ENCODE measurements at places on chromosomes 3 and 15.

DNA sequence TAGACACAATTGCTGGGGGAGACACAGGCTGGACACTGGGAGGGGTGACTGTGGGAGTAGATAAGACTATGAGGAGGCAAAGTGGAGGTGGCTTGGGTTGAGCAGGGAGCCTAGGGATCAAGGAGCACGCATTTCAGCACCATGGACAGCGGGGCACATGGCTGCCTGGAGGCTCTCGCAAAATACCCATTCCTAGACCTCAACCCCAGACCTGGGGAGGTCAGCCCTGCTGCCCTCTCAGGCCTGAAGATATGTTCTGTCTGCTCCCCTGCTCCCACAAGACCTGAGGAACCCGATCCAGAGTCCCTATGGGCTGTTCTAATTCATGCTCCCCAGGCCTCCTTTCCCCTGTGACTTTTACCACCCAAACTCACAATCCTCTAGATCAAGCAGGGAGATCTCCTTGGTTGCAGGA is 16.0 kb upstream of the CPEB1 start:
- peak; percentile 48 for DNase-seq

- DNase-seq: no peak
These were observed 413.3 kb downstream of the CNTN6 start for GRCh38 chr3:1506090-1506489.

GRCh38 chr3:122558605-122559004 is 5.5 kb downstream of the PARP9 start:
- DNase-seq: no peak

DNA sequence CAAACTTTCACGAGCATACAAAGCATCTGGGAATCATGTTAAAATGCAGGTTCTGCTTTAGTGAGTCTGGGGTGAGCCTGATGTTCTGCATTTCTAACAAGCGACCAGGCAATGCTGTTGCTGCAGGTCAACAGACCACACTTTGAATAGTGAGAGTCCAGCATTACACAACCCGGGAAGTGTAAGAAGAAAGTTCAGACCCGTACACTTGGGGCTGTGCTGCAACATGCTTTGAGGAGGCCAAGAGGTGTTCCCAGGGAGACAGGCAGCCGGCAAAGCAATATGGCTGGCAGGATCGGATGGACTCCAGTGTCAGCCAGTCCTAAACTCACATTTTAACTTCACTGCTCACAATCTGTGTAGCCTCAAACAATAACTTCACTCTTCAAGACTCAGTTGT is 134.2 kb downstream of the LIPC start:
- peak; percentile 9 for DNase-seq

- no peak for DNase-seq
These were observed 43.1 kb downstream of the LRRN1 start for GRCh38 chr3:3842356-3842755.

GRCh38 chr3:76131396-76132153 is 346.2 kb upstream of the ZNF717 start:
- no peak for DNase-seq

- no peak for DNase-seq
These were observed 246.0 kb downstream of the EPHA3 start for GRCh38 chr3:89353465-89353864.

- DNase-seq: no peak
These were observed 143.8 kb downstream of the GMNC start for GRCh38 chr3:190718671-190719070.

- DNase-seq: peak; percentile 17
These were observed 281.3 kb downstream of the CLSTN2 start for GRCh38 chr3:140216249-140216648.

DNA sequence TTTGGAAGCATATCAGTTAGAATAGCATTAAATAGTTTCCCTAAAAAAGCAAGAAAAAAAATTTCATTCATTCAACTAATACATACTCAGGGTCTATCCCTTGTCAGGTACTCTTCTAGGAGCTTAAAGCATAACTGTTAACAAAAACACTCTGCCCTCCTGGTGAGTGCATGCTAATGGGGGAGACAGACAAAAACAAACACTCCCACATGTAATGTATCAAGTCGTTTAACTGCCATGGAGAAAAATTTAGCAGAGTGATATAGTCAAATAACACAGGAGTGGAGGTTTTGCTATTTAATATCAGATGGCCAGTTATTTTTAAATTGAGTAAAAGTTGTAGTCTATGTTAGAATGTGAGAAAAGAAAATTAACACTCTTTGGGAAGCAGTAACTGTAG is 254.5 kb upstream of the RARB start:
- DNase-seq: no peak

- no peak for DNase-seq
These were observed 2.6 kb downstream of the STIMATE start for GRCh38 chr3:52894756-52895155.

DNA sequence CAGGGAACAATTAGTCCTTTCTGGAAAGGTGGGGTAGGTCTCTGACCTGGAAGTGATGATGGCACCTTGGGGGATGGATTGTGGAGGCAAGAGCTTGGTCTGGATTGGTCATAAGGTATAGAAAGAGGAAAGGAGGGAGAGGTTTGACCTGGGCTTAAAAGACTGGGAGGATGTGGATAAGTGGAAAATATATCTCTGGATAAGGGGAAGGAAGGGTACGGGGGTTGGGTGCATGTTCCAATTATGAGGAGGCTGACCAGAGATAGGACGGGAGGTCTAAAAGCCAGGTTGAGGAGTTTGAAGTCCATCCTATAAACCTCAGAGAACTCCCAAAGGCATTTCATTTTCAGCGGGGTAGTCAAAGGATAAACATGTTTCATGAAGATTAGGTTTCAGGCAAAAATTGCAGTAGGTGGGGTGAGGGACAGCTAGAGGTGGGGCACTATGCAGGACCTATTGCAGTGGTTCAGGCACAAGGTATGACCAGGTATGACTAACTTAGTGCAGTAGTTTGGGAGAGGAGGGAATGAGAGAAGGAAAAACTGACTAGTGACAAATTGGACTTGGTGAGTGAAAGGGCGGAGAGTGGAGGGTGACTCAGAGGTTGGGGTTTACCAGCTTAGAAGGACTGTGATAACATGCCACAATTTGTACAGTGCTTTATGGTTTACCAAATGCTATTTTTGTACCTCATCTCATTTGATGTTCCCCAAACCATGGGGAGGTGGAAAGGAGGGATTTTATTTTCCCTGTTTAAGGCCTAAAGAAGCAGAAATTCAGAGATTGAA is 10.7 kb downstream of the PDE8A start:
- DNase-seq: no peak

- no peak for DNase-seq
These were observed 112.5 kb downstream of the FOXB1 start for GRCh38 chr15:60116456-60117089.

- DNase-seq: no peak
These were observed 31.3 kb upstream of the FURIN start for GRCh38 chr15:90837094-90837493.

DNA sequence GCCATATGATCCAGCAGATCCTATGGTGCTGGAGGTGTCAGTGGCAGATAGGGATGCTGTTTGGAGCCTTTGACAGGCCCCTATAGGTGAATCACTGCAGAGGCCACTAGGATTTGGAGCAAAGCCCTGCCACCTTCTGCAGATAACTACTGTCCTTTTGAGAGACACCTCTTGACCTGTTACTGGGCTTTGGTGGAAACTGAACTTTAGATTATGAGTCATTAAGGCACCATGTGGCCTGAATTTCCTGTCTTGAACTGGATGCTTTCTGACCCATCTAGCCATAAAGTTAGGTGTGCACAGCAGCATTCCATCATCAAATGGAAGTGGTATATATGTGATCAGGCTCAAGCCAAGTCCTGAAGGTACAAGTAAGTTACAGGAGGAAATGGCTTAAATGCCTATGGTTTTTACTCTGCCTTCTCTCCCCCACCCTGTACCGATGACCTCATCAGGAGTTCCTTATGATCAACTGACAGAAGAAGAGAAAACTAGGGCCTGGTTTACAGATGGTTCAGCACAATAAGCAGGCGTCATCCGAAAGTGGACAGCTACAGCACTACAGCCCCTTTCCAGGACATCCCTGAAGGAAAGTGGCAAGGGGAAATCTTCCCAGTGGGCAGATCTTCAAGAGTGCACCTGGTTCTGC is 565.6 kb upstream of the AGTR1 start:
- no peak for DNase-seq

DNA sequence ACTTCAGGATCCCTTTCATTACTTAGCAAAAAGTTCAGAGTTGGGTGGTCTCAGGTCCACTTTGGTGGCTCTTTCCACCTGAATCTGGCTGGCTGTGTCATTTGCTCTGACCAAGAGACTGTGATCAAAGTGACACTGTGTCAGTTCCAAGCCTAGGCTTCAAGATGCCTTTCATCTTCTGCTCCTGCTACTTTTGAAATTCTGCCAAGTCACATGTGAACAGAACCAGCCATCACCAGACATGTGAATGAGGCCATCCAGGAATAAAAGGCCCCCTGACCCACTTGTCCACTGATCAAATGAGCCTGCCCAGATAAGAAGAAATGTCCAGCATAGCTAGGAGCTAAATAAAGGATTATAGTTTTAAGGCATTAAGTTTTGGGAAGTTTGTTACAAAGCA is 132.2 kb downstream of the OSBPL10 start:
- DNase-seq: no peak

- DNase-seq: no peak
These were observed 48.0 kb upstream of the MRPL3 start for GRCh38 chr3:131550562-131551465.

DNA sequence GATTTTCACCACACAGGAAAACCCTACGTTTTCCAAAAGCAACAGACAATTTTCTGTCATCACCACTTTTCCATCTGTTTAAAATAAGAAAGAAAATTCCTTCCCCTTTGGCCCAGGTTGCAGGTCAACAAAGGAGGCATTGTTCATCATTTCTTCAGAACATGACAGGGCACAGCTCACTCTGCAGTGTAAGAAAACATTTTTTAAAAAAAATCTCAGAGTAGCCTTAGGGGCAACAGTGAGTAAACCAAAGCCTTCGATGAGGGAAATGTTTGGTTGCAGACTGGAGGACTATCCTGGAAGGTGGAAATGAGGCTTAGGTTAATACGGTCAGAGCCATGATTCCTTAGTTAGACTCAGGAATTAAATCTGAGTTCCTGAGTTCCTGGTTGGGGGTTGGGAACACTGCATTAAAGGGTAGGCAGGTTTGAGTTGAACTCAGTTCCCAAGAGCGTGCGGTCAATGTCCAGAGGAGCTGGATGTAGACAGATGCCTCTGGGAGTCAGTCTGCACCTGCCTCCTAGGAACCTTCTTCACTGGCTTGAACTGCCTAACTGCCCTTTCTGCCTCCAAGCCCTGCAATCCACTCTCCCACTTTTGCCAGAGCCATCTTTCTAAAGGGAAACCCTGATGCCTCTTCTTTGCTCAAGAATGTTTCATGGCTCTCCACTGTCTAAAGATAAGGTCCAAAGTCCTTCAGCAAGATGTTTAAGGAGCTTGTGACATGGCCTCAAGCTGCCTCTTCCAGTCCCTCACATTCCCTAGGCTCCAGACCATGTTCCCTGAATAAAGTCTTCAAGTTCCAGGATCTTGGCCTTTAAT is 3.3 kb upstream of the HES1 start:
- DNase-seq: no peak

DNA sequence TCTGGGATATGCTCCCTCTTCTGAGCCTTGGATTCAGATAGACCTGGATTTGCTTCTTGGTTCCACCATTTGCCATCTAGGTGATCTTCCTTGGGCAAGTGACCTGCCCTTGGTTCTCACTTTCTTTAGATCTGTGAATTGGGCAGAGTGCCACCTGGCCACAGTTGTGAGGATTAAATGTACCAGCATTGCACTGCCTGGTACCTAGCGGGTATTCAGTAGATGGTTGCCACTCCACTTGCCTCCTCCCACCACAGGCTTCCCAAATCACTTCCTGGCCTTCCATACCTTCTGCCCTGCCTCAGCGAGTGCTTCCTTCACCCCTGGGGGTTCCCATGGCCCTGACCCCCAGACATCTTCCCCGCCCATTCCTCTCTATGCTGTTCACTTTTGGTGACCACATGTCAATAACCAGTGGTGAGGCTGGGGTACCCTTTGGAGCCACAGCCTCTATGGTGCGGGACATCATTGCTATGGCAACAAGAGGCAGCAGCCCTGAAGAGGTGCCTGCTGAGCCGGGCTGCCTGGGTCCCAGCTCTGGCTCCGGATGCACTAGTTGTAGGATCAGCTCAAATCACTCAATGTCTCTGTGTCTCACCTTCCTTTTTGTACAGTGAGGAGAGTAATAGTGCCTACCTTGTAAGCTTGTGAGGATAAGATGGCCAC is 40.5 kb downstream of the CMTM7 start:
- no peak for DNase-seq

GRCh38 chr3:111434941-111435622 is 106.9 kb upstream of the CD96 start:
- DNase-seq: no peak

DNA sequence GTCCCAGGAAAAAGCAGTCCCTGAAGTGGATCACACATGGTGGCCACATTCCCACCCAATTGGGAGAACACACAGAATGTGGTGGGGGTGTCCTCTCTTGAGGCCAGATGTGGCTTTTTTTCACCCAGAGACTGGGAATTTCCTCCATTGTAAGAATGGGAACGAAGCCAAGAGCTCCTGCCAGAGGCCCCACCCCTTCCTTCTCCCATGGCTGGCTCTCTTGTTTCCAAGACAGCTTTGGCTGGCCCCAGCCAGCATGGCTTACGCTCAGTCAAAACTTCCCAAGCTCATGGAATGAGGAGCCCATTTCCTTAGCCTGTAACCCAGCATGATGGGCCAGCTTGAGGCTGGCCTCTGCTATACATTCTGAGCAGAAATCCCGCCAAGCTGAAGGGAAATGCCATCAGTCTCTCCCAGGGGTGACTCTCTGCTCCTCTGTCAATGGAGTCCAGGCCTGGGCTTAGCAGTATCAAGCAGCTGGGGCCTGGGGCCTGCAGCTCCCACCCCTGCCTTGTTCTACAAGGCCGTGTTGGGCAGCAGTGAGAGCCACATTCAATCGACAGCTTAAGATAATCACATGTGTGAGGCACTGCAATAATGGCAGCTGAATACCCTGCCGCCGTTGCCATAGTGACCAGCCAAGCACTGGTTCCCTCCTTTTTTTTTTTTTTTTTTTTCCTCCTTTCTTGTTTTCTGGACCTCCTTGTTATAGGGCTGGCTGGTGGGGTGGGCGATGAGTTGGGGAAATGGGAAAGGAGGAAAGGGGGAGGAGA is 142.4 kb downstream of the EPHB1 start:
- no peak for DNase-seq

Measured in Kasumi-1 (cell line).